ENCODE measurements at places on chromosomes 6 and 20.

GRCh38 chr20:43739148-43739749 is 12.4 kb upstream of the GTSF1L start:
- DNase-seq, result no peak

DNA sequence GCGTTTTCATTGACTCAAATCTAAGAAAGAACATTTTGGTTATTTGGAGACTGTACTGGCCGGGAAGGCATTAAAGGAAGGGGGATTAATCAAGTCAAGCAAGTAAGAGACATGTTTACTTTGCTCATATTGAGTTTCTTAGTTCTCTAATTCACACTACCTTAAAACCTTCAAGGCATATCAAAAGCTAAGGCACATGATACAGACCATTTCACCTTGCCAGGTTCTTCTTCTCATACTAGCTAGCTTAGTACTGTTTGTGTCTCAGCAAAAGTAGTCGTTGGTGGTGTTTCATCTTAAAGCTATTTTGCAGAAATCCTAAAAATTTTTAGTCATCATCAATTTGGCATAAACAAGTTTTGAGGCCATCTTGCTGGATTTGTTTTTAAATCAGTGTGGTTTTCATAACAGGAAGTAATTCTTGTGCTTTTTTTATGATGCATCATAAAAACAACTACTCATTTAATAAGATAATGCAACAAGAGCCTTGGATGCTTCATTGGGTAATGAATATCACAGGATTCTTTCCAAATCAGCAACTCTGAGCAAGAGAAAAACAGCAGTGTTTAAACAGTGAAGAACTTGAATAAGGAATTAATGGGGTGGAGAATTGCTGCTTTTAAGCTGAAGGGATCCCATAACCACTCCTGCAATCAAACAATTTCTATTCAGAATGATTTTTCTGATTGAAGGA is 425.3 kb downstream of the EPM2A start:
- DNase-seq, result no peak

DNA sequence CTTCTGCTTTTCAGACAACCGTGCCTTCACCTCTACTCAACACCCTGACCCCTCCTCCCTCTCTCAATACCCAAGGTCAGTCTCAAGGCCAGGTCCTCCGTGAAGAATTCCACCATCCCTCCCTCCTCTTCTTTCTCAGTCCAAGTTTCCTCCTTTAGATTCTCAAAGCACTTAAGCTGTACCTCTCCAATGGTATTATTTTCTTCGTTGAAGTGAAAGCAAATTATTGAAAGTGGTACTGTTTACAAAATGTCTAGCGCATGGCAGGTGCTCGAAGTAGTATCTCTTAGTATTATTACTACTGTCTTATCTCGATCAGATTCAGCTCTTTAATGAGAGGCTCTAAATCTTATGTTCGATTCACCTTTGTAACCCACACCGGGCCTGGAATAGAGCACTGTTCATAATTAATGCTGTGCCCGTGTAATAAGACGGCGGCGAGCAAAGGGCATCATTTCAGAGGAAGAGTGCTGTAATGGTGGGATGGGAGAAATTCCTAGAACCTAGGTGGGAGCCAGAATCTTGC is 593 bp upstream of the RALGAPB start:
- DNase-seq, result no peak

DNA sequence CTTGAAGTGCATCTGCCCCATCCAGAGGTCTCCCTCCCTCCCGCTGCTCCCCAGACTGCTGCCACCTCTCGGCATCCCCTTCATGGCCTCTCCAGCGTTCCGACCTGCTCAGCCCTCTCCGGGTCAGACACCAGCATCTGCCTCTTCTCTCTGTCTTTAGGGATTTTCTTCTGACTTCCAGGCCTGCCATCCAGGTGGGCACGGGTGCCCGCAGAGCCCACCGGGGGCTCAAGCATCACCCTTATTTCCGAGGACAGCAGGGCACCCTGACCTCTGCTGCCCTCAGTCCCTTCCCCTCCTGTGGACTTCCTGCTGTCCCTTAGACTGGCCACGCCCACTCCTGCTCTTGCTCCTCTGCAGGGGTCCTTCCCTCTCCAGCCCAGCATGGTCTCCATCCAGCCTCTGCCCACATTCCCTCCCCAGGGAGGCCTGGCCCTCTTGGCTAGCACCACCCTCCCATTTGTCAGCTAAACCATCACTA is 3.3 kb downstream of the NPEPL1 start:
- DNase-seq, result no peak

DNA sequence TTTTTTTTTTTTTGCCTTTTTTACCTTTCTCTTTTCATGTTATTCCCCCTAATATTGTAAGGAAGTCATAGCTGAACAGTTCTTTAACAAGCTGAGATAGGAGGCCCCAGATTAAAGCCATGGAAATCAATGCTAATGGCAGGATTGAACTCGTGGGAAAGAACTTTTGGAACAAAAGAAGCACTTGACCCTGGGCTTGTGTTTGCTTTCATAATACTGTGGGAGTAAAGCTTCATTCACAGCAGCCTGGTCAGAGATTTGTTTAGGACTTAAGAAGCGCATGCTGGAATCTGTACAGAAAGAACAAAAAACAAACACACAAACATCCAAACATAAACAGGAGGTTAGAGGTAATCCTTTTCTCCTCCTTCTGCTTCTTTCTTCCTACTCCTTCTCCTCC is 5.1 kb downstream of the HEY2 start:
- no peak for DNase-seq

GRCh38 chr20:5116875-5117274 is 2.9 kb downstream of the PCNA start:
- no peak for DNase-seq

DNA sequence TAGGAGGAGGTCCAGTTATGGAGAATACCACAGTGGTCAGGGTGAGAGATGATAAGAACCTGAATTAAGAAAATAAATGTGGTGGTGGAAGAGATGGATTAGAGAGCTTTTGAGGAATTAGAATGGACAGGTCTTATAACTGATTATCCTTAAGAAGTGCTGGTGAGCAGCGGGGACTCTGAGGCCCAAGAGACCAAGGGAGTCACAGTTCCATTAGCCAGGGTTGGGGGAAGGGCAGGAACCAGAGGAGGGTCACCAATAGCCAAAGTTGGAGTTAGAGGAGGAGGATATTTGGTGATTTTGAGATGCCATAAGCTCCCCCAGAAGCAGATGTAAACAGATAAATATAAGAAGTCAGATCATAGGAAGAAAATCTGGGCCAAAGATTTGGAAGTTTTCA is 87.1 kb upstream of the PAK5 start:
- no peak for DNase-seq

- no peak for DNase-seq
Observed at GRCh38 chr6:50829898-50830444, 11.3 kb downstream of the TFAP2B start.

GRCh38 chr6:166707045-166707444 is 80.0 kb upstream of the RPS6KA2 start:
- no peak for DNase-seq

GRCh38 chr20:46959081-46959692 is 64.5 kb downstream of the EYA2 start:
- no peak for DNase-seq

GRCh38 chr20:22374678-22375590 is 209.4 kb downstream of the FOXA2 start:
- no peak for DNase-seq

- no peak for DNase-seq
Observed at GRCh38 chr20:64244870-64245603, 10.5 kb upstream of the PCMTD2 start.
